ENCODE measurements at places on chromosomes 7 and 10.

GRCh38 chr7:121774563-121774962 lies 98.4 kb upstream of the PTPRZ1 start:
- DNase-seq = no peak

DNA sequence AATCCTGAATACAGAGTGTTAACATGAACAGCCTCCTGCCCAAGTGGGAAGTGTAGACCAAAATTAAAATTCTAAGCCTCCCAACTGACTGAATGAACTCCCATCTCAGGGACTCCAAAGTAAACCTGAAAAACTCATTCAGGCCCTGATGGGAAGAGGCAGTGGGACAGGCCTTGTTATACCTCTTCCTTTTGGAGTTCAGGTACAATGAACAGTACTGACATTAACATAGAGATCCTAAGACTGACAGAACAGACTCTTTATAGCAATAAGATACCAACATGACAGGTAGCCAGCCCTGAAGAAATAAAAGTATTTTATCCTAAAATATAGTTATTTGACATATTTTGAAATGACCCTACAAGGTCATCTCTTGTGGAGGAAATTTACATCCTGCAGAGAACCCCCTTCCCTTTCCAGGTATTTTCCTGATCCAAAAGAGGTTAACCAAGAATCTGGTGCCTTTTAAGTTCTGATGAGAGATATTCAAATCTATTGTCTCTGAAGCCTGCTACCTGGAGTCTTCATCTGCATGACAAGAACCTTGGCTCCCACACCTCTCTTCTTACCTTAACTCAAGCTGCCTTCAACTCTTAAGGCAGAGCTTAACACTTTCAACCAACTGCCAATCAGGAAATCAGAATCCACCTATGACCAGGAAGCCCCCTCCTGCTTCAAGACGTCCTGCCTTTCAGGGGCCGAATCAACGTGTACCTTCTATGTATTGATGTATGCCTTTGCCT lies 103.3 kb upstream of the PFKP start:
- DNase-seq = no peak

GRCh38 chr10:122567056-122567660 lies 6.6 kb downstream of the DMBT1 start:
- DNase-seq = peak; percentile 19

DNA sequence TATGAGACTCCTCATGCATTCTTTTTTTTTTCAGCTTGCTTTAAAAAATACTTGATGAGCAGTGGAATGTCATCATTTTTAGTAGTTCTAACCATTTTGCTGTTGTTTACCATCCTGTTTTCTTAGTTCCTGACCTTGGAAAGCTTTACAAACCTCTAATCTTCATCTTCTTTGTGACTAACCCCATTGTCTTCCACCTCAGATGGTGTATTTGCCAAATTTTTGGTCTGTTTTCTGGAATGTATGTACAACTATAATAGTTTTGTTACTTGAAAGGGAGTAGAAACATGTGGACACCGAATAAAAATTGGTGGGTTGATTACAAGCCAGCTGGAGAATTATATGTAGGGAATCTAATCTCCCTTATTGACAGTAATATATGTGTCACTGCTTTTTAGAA lies 172.7 kb downstream of the SND1 start:
- no peak for DNase-seq

- no peak for DNase-seq
Measured at GRCh38 chr10:106185951-106186350, 978.6 kb downstream of the SORCS1 start.

DNA sequence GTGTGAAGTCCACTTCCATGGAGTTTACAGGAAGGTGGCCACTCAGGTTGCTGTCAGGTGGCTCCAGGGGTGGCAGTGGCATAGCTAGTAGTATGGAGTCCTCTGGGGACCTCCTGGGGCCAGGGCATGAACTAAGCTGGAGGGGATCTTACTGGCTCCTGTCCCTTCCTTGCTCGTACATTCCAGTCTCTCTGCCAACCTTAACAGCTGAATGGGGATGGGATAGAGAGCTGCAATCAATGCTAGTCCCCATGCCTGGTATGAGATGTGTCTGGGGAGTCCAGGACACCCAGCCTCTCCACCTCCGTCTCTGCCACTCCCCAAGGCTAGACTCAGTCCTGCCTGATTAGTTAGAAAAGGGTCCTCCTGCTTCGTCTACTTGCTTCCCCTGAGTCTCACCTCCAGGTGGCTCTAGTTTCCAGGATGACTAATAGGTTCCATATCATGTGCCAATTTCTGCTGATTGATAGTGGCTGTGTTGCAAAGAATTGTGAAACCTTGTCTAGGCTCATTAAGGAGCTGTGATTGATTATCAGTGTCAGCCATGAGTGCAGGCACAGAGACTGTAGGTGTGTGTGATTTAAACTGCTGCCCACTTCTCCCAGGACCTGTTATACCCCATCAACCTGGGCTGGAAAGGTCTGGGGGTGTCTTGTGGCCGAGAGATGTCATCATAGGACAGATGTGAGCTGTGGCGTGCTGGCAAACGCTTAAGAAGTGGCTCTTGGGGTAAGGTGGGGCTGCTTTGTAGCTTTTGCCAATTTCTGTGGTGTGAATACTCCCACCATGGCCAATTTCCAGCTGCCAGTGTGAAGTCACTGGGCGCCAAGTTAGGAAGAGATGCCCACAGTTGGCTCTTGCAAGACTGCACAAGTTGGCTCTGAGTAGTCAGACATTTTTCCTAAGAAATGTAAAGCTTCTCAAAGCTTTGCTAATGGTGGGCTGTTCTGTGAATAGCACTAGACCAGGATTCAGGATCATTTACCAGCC lies 59.8 kb downstream of the COL13A1 start:
- no peak for DNase-seq

- DNase-seq = no peak
Measured at GRCh38 chr10:10617686-10618085, 400.0 kb upstream of the CELF2 start.

GRCh38 chr7:75642810-75643486 lies 95.8 kb downstream of the HIP1 start:
- DNase-seq = peak; percentile 89

DNA sequence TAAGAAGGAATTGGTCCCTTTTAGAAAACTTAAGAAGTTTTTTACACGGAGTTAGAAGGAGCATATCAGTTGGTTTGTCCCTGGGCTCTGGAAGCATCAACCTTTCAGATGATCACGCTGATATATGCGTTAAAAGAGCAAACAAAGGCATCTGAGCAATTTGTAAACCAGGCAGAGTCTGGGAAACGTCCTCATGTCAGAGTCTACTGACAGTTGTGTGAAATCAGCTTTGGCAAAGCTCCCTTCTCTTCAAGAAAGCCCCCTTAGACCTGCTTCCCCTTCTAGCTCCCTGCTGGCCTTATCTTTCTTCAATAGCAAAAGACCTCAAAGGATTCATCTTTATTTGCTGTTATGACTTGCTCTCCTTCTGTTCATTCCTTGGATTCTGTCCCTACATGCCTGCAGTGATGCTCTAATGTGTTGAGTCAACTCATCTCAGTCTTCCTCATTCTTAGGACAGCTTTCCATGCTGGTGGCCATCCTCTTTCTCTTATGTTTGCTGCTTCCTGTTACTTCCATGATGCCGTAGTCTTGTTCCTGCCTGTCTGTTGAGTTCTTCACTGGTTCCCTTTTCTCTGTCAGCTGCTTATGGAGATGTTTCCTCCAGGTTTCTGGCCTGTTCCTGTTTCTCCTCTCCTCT lies 106.5 kb upstream of the BMPER start:
- DNase-seq = no peak

DNA sequence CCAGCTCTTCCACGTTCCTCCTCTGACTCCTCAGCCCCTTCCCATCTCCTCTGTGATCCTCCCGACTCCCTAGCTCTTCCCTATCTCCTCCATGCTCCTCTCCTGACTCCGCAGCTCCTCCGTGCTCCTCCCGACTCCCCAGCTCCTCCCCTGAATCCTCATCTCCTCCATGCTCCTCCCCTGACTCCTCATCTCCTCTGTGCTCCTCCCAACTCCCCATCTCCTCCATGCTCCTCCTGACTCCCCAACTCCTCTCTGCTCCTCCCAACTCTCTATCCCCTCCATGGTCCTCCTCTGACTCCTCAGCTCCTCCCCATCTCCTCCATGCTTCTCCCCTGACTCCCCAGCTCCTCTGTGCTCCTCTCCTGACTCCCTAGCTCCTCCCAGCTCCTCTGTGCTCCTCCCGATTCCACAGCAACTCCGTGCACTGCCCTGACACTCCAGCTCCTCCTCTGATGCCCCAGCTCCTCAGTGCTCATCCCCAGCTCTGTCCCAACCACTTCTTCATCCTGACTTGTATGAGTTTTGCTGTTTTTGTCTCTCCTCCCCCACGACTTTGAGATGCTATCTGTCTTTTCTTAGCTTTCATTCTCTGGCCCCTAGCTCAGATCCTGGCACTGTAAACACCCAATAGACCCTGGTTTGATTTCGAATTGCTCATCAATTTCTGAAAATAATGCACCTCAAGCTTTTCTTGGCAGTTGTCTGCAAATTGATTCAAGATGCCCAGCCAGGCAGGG lies 38.3 kb downstream of the OAT start:
- DNase-seq = no peak

GRCh38 chr7:55210716-55211115 lies 154.4 kb upstream of the LANCL2 start:
- no peak for DNase-seq

- DNase-seq = no peak
Measured at GRCh38 chr10:25692761-25693160, 241.3 kb upstream of the MYO3A start.

DNA sequence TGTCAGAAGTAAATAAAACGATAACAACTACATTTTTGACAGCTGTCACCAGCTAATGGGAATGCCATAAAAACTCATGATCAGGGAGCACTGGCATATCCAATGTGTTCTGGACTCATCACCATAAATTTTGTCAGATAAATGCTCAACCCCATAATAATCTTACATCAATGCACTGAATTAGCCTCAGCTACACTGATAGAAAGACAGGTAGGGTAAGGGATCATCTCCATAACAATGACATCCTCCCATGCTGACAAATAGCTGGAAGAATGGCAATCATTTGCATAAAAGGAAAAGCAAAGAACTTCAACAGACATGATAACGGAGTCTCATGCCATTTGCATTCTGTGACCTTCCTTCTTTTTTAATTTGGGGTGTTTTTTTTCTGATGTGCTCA lies 352.8 kb upstream of the PFKP start:
- no peak for DNase-seq

DNA sequence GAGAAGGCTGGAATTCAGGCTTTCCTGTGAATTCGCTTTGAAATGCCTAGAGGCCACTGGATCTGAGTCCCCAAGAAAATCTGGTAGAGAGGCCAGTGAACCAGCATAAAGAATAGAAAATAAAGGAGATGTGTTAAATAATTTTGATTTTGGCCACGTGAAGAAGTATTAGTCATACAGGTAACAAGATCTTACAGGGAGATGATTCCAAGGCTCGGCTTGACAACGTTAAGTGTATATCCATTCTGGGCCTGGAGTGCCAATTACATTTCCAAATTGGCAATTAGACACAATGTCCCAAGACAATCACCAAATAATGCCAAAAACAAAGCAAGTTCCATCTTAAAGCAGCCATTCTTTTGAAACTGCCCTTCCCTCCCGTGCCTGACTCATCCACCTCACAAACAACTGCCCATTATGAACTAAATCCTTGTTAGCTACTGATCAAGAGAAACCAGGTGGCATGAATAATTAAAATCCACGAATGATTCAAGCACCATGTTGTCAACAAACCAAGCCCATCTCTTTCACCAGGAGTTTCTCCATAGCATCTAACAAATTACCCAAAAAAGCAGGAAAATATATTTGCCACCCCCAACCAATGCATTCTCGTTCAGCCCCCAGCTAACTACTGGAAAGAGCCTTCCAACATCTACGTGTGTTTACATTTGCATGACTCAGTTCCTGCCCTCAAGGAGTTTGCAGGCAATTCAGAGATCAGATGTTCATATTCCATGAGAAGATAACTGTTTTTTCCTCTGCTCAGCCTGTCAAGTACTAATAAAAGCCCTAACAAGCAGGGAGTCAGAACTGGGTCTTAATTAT lies 8.5 kb downstream of the KCNMA1 start:
- DNase-seq = no peak

GRCh38 chr7:93949423-93949822 lies 27.9 kb downstream of the GNG11 start:
- DNase-seq = no peak

- DNase-seq = no peak
Measured at GRCh38 chr7:30525429-30525828, 20.8 kb upstream of the GGCT start.

GRCh38 chr7:44218418-44219201 lies 17.8 kb downstream of the YKT6 start:
- DNase-seq = no peak

- no peak for DNase-seq
Measured at GRCh38 chr10:90947030-90947960, 26.4 kb upstream of the ANKRD1 start.

DNA sequence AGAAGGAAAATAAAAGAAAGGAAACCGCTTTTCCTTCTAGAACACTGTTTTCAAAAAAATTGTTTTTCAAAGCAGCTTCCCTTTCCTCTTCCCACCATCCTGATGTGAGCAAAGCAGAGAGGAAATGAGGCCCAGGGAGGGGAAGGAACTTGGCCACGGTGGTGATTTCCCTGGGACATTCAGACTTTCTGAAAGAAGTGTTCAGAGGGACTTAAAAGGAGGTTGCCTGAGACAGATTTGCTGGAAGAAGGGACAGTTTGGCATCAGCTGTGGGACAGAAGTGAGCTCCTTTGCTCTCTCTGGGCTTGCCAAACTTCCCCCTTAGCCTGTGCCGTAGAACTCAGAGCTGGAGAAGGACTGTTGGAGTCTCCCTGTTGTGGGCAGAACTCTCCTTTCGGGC lies 30.3 kb downstream of the ADCYAP1R1 start:
- no peak for DNase-seq

- no peak for DNase-seq
Measured at GRCh38 chr10:33192190-33192589, 142.3 kb downstream of the NRP1 start.

DNA sequence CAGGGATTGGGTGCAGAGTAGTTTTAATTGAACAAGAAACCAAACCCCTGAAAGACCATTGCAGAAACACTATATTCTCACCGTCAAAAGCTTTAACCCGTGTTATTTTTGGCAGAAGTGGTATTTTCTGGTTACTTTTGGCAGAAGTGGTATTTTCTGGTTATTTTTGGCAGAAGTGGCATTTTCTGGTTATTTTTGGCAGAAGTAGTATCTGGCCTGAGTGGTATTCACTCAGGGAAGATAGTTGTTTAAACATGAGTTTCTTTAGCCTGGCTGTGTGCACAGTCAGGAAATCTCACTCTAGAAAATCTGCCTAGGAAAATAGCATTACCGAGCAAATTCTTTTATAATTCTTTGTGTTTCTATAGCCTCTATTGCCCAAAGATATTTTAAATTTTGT lies 322.7 kb downstream of the GFRA1 start:
- no peak for DNase-seq

- no peak for DNase-seq
Measured at GRCh38 chr10:116741391-116742351, 695 bp downstream of the HSPA12A start.

GRCh38 chr10:78944723-78945312 lies 123.9 kb upstream of the ZMIZ1 start:
- DNase-seq = no peak

GRCh38 chr7:29825775-29826529 lies 19.6 kb downstream of the WIPF3 start:
- no peak for DNase-seq

Data from inflammatory macrophage (primary cell).